ENCODE measurements at places on chromosomes 3 and 15. TPM values are rescaled to one million over a fixed set of nuclear protein-coding genes. Genes with fewer than 3 reads are reported as not detected.

MYH15 gene
- total RNA-seq, result 0.07 TPM

ACTC1 gene
- total RNA-seq, result 14,086 TPM

GRCh38 chr15:75732809-75733451, 20.3 kb upstream of the CSPG4 start:
- peak; percentile 70 for DNase-seq

AHSG gene
- total RNA-seq, result not detected

- no peak for DNase-seq
Observed at GRCh38 chr15:39685999-39686613, 96.5 kb downstream of the FSIP1 start.

DNA sequence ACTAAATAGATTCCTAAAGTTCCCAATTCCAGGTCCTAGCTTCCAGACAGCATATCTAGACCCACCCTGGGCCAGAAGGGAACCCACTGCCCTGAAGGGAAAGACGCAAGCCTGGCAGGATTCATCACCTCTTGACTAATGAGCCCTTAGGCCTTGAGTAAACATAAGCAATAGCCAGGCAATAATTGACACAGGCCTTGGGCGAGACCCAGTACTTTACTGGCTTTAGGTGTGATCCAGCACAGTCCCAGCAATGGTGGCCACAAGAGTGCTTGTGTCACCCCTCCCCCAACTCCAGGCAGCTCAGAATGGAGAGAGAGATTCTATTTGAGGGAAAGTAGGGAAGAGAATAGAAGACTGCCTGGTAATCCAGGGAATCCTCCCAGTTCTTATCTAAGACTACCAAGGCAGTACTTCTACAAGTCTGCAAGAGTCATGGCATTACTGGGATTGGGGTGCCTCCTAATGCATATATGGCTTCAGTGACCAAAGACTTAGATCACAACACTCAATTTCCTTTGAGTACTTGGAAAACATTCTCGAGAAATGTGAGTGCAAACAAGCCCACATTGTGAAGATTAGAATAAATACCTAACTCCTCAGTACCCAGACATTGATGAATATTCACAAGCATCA, 30.4 kb upstream of the WWTR1 start:
- DNase-seq, result no peak
